ENCODE measurements at places on chromosomes 11 and 22. TPM values are rescaled to one million over a fixed set of nuclear protein-coding genes. Genes with fewer than 3 reads are reported as not detected.

BEST1 gene
- total RNA-seq, result not detected

SMC1B gene
- total RNA-seq, result not detected

ILK gene
- 150 TPM for total RNA-seq

POLD3 gene
- total RNA-seq, result 17.8 TPM

VWCE gene
- not detected for total RNA-seq
